ENCODE measurements at places on chromosomes 1 and 21.
A peak's percentile ranks its signal among the peaks of the same experiment; 100 is the strongest.

DNA sequence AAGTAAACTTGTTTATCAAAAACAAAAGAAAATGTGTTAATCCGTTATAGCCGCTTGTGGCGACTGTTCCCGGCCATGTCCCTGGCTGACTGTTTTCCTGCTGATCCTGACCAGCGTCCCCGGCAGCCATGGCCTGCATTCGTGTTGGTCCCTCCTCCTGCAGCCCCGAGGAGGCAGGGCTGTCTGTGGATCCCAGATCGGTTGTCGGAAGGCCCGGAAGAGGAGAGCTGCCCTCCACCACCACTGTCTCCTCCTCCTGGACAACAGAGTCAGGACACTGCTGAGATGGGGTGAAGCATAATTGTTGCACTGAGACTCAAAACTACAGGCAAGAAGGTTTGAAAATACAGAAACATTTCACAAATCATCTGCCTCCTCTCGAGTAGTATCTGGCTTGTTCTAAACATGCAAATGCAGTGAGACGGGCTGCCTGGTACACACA is 3.6 kb upstream of the MXRA8 start:
- DNase-seq = no peak

DNA sequence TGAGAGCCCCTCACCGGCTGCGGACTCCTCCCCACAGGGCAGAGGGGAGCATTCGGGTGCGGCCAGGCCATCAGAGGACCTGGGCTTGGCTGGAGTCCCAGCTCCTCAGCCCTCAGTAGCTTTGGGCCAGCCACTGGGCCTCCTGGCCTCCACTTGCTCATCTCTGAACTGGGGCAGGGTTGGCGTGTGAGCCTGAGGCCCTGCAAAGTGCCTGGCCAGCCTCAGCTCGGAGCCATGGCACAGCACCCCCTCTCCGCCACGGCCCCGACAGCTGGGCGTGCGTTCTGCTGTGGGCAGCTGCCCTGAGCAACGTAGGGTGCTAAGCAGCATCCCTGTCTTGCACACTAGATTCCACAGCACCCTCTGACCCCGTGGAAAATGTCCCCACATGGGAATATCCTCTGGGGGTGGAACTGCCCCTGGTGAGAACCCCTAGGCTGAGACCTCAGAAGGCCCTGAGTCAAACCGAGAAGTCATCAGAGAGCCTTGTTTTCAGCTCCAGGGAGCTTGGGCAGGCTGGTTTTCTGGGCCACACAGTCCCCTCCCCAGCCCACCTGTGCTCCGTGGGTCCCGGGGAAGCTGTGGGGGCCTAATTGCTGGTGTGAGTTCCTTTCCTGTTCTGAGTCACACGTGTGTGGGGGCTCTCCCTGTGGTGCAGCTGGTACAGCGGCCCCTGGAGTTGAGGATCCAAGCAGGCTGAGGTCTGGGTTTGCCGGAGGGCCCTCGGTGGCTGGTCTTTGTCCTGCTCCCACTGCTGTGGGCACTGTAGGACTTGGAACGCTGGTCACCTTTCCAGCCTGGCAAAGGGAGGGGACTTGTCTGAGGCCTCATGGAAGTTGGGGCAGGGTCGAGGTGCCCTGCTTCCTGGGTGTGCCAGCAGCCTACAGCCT is 24.5 kb downstream of the TP73 start:
- DNase-seq = peak; percentile 29

GRCh38 chr1:35592991-35593769 is 20.1 kb downstream of the TFAP2E start:
- no peak for DNase-seq

- no peak for DNase-seq
These were observed 60.6 kb upstream of the LMO4 start for GRCh38 chr1:87268111-87268510.

DNA sequence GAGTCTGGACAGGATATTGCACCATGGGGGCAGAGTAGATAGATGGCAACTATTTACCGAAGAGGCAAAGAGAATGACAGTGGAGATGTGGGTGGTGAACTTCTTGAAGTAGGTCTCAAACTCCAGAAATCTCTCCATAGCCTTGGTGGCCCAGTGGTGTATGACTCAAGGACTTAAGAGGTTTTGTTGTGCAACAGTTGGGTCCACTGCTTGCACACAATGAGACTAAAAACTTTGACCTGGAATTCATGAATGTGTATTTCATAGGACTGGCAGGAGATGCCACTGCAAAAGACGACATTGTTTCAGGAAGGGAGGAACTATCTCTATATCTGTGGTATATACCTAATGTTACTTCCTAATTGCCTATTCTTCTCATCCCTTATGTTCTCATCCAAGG is 75.9 kb downstream of the ZSCAN20 start:
- no peak for DNase-seq

DNA sequence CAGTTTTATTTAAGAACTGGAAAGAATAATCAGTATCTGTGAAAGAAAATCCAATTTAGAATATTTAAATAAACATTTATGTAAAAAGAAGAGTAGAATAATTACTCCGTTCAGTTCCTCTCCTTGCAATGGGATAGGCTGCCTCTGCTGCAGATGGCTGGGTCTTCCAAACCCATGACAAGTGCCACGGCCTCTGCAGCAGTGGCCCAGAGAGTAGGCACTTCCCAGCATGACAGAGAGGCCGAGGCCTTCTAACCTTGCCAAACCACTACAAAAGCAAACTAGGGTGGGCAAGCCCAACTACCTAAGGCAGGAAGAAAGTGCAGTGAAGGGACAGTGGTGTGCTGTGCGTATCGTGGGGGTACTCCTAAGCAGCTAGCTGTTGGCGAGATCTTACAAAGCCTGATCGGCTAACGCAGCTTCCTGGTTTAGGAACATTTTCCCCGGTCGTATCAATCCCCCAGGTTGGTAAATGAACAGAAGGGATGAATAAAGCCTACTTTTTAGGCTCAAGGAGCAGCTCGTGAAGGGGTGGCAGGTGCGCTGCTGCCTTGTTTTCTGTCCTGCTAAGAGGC is 14.5 kb downstream of the ICMT start:
- no peak for DNase-seq

DNA sequence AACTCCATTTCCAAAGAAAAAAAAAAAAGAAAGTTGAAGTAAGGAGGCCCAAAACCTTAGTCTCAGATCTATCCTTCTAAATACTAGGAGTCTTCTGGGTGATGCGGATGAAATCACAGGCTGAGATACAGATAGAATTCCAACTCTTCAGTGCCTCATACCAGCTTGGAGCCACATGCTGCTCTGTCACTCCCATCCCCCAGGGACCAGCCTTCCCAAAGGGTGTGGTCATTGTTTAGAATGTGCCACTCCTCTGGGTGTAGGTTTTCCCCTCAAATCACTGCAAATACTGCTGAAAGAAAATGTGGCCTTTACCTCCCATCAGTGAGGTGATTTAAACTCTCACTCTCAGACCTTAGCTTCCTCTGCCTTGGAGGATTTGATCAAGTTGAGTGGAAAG is 112.9 kb downstream of the CDC7 start:
- DNase-seq = no peak

- DNase-seq = no peak
These were observed 106.5 kb downstream of the PLPP3 start for GRCh38 chr1:56472860-56473259.

DNA sequence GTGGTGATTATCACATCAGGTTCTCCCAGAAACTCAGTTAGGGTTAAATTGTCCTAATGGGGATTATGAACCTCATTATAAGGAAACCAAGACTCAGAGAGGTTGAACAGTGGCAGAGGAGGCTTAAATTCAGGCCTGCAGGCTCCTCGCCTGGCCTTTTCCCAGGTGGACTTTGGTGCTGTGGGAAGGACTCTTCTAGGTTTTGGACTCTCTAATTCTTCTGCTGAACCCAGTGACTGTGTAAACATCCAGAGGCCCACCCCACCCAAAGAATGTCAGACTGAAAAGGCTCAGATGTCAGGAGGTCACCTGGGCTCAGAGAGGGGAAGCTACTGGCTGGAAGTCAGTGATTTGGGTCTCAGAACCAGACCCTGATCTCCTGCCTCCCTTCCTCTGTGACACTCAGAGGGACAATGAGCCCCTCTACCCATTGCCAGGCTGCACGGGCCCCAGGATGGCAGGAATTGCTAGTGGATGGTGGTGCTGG is 2.5 kb downstream of the ZNF362 start:
- no peak for DNase-seq

GRCh38 chr21:45259206-45259840 is 28.4 kb downstream of the POFUT2 start:
- DNase-seq = no peak

GRCh38 chr1:37243368-37244082 is 209.2 kb upstream of the GRIK3 start:
- DNase-seq = no peak

GRCh38 chr1:23196627-23197328 is 20.5 kb downstream of the HTR1D start:
- DNase-seq = no peak

DNA sequence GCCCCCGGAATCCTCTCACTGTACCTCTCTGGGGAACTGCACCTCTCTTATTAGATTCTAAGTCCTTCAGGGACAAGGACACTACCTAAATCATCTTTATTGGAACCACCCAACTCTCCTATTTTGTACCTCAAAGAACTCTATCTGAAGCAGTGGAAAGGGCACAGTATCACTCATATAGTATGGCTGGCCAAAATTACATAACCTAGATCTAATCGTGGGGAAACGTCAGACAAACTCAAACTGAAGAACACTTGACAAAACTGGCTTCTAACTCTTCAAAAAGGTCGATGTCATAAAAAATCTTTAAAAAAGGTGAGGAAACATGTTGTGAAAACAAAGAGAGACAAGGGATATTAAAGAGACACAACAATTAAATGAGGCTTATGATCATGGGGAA is 210.0 kb downstream of the SLC45A1 start:
- no peak for DNase-seq

DNA sequence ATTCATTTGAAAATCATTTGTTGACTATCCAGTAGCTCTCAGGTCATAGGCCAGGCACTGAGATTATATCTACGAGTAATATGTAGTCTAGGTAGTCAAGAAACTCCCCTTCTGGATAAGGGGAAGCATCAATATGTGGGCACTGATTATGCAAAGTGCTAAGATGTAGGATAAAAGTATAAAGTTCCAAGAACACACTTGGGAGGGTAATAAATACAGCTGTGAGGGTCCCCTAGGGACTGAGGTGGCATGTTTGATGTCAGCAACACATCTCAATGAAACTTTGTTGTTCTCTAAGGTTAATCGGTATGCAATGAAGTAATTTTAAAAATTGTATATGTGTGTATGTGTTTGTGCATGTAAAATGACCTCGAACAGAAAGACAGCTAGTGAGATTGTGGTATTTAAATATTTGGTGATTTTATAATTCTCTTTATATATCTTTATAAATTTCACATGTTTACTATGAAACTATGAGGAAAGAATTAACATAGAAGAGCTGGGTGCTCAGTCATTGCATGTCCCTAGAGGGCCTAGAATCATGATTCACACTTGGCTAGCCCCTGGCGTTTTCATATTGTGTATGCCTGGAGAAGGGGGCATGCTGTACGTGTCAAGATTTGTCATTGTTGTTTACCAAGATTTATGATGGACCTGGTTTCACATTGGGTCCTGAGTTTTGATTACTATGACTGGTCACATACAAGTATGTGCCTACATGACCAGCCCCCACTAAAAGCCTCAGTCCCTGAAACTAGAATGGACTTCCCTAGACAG is 140.1 kb upstream of the DUSP10 start:
- DNase-seq = no peak

DNA sequence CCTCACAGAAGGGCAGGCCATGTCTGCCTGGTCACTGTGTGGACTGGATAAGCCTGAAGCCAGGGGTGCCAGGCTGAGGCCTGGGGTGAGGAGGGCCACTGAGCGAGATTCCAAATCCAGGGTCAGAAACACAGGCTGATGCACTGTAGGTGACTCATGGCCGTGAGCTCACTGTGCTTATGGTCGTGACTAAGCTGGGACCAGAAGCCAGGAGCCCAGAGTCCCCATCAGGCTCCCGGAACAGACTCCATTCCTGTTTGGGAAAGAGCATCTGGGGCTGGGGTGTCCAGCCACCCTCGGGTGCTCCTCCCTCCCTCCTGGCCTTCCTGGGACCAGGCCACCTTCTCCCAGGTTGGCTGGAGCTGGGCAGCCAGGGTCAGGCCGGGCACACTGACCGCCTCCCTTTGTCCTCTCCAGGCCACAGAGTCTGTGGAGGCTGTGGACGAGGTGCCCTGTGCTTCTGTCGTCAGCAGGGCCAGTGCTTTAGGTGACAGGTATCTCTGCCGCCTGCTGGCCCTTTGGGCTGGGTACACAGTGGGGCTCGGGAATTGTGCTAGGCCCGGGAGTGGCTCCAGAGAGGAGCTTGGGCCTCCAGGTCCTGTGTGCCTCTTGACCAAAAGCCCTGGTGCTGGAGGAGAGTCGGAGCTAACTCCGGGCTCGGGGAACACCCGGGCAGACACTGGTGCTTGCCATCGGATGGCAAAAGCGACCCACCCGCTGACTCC is 36.7 kb downstream of the AJAP1 start:
- DNase-seq = no peak

DNA sequence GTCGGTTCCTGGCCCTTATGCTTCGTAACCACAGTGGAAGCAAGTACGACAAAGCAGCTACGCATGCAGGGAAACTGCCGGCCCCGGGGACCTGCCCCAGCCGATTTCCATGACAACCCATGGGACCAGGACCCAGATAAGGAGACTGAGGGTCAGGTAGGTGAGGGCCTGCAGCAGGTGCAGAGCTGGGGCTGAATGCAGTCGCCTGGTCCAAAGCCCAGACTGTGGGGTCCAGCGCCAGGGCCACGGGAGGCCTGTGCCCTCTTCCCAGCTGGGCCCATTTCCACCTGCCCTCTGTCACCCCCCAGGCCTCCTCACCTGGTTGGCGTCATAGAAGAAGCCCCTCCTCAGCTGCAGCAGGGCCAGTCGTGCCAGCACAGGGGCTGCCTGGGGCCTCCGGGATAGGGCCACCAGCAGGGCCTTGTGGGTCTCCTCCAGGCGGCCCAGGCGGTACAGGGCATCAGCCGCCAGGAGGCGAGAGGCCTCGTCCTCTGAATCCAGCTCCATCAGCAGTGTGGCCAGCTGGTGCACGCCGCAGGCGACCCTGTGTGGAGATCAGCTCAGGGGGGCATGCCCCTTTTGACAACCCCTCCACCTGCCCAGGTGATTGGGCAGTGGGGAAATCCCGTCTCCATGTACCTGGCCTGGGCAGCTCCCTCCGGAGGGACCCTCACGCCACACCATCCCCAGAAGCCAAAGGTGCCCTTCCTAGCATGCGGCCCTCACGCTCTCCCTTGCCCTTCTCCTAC is 14.2 kb downstream of the TTC34 start:
- no peak for DNase-seq

GRCh38 chr1:3319874-3320245 is 134.6 kb upstream of the ARHGEF16 start:
- DNase-seq = no peak

Data from stimulated activated CD8-positive, alpha-beta memory T cell treated with anti-CD3 and anti-CD28 coated beads, Interleukin-2, amount 100 ng/mL, for 48 hours (primary cell).